ENCODE measurements at places on chromosomes 3 and 15.

DNA sequence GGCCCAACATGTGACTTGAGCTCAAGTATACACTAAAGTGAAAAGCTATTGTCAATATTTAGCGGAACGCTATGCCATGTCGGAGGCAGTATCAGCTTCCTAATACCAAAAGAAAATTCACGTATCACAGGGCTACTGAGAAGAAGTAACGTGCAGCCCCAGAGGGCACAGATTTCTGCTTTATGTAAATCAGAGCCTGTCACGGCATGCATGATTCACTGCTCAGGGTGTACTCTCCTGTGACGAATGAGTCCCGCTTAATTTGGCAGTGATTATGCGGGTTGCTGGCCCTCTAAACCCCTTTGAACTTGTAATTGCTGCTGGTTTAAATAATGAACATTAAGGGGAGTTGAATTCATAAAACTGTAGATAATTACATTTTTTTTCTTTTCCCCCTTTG, 85.3 kb downstream of the MEIS2 start:
- no peak for DNase-seq

DNA sequence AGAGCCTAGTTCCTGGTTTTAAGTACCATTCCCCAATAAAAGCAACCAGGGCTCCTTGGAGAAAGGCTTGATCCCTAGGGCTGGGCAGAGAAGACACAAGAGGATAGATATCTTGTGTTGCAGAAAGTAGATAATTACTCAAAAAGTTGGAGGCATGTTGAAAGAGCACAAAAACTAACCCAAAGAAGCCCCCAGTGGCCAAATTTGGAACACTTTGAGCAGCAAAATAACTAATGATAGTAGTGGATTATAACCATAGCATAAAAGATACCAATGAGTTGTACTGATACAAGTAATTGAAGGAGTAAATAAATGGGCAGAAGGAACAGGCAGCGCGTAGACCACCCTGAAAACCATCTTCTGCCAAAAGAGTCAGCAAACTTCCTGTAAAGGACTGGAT, 12.0 kb downstream of the EXOSC7 start:
- DNase-seq = no peak

DNA sequence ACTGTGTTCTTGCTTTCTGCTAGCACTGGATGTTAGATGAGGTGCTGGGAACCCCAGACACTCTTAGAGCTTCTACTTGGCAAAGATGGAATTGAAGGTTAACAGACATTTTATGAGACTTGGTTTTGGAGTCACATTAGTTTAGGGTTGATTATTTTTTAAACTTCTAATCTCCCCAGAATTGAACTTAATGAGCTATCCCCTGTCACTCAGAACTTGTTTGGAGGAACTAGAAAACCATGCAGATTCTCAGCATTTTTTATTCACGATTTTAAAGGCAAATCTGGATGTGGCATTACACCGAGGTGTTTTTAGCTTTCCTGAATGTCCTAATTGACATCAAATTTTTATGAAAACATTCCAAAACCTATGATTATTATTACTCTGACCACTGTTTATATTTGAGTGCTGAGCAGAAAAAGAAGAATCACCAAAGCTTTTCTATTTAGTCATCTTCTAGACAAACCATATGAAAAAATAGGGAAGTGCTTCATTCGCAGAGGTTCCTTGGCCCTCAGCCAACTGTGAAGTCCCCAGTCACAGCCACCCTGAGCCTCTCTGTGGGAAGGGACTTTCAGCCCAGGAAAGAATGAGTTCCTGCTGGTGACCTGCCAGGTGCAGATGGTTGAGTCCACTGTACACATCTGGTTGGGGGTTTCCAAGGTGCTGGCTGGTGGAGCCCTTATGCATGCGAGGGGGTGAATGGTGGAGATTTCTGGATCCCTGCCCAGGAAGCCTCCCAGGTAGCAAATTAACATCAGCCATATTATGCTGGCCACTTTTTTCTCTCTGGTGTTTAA, 196.0 kb upstream of the TOPAZ1 start:
- DNase-seq = no peak

GRCh38 chr3:23611737-23612295, 193.9 kb upstream of the UBE2E1 start:
- no peak for DNase-seq

- no peak for DNase-seq
Observed at GRCh38 chr3:56693750-56694149, 10.7 kb upstream of the TASOR start.

- no peak for DNase-seq
Observed at GRCh38 chr15:98143116-98143515, 182.6 kb downstream of the ARRDC4 start.

- no peak for DNase-seq
Observed at GRCh38 chr3:153095441-153095840, 66.6 kb upstream of the RAP2B start.

DNA sequence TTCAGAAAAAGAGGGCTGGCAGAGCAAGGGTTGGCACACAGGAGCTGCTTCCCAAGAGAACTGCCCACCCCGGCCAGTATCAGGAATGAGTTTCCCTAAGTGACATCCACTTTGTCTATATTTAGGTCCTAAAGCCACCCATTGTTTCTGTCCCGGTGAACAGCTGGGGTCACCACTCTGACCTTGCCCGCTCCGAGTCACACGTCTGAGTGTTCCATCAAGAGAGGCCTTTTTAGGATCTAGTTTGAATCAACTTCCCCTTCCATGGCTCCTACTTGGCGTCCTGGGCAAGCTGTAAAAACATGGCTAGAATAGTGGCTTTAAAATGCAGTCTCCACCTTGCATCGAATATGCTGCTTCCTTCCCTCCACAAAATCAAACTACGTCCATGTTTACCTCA, 109.6 kb upstream of the ARHGEF3 start:
- DNase-seq = no peak

DNA sequence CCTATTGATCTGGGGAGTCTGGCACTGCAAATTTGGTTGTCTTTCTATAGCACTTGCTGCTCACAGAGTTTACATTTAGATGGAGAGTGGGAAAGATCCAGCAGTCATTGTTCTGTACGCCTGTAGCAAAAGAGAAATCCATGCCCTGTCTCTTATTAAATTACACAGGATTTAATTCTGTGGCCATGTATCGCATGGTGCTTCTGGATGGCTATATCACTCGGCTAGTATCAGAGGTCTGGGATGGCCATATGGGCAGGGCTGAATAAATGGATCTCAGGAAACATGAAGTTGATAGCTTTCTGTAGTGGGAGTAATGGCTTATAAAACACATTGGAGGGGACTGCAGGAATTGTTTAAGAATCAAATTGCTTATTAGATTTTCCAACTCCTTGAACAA, 325.8 kb upstream of the DPH6 start:
- no peak for DNase-seq

- no peak for DNase-seq
Observed at GRCh38 chr3:44078863-44079262, 162.8 kb upstream of the TOPAZ1 start.

- no peak for DNase-seq
Observed at GRCh38 chr3:102036017-102036416, 186.7 kb downstream of the NFKBIZ start.

GRCh38 chr15:88655103-88655553, 16.3 kb downstream of the ISG20 start:
- no peak for DNase-seq

- DNase-seq = no peak
Observed at GRCh38 chr3:111761309-111761795, 97.7 kb upstream of the PHLDB2 start.

DNA sequence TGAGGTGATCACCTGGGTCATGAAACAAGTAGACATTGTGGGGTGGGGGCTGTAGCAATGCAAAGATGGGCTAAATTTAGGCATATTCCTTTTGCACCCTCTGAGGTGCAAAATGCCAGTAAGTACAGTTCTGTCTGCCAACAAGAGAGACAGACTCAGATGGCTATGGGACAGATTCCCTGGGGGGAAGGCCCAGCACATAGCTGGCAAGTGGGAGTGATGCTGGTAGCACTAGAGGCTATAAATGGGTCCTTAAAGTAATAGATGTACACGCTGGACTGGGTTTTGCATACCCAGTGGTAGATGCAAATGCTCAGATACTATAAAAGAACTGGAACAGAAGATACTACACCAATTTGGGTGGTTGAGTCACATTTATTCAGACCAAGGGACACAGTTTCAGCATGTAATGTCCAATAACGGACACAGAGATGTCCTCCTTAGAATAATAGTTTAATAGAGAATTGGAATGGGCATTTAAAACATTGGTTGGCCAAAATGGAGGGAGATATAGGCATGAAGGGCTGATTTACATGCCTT, 67.4 kb upstream of the RNU6-1 start:
- DNase-seq = no peak

- no peak for DNase-seq
Observed at GRCh38 chr3:94619643-94620042, 556.8 kb downstream of the NSUN3 start.

DNA sequence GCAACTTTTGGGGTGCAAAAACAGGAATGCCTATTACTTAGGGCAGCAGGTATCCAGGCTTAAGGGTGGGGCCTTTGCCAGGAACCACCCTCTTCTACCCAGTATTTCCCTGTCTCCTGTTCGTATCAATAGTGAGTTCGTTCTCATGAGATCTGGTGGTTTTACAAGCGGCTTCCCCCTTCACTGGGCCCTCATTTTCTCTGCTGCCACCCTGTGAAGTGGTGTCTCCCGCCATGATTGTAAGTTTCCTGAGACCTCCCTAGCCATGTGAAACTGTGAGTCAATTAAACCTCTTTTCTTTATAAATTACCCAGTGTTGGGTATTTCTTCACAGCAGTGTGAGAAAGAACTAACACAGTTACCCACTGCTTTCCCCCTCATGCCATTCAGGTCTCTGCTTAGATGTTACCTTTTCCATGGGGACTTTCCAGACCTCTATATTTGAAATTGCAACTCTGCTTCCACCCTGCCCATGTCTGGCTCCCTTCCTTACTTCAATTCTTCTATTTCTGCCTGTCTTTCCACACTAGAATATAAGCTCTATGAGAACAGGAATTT, 23.9 kb upstream of the TRA2B start:
- DNase-seq = no peak

DNA sequence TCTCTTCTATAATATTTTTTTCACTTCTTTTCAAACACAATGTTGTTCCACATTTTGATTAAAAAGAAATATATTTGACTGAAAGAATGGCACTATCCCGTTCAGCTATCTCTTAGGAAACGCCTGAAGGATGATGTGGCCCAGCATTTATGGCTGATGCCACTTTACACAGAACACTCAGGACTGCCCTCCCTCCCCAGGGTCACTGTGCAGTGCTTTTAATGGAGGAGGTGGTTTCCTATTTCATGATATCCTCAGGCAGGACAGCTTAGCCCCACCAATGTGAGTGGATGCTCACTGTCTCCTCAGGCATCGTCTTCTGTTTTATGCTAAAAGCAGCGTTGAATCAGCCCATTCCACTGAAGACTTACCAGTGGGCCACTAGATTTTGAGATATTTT, 135.9 kb downstream of the KCNAB1 start:
- no peak for DNase-seq

DNA sequence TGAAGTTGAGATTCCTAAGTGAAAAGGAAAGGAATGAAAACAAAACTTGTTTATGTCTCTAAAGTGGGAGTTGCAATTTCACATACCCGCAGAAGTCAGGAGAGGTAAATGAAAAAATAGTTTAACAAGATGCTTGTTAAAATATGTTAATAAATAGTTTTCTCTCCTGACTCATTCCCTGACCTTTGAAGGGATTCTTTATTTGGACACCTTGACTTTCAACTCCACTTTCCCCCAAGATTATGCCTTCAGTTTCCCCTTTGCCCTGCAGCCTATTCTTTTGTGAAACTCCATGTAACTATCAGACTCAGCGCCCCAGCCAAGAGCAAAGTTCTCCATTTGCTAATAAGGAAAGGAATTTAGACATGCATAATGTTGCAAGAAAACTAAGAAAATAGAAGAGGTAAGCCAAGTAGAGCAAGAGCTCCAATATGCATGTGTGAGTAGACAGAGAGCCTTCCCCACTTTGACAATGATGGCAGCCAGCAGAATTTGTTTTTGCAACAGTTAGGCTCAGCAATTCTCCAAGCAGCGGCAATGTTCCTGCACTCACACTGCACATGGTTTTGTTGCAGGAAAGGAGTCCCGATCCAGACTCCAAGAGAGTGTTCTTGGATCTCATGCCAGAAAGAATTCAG, 61.2 kb downstream of the CD200 start:
- no peak for DNase-seq

- no peak for DNase-seq
Observed at GRCh38 chr3:8460815-8461456, 40.7 kb upstream of the LMCD1 start.

- DNase-seq = no peak
Observed at GRCh38 chr15:100526027-100526481, 2.7 kb downstream of the CERS3 start.

DNA sequence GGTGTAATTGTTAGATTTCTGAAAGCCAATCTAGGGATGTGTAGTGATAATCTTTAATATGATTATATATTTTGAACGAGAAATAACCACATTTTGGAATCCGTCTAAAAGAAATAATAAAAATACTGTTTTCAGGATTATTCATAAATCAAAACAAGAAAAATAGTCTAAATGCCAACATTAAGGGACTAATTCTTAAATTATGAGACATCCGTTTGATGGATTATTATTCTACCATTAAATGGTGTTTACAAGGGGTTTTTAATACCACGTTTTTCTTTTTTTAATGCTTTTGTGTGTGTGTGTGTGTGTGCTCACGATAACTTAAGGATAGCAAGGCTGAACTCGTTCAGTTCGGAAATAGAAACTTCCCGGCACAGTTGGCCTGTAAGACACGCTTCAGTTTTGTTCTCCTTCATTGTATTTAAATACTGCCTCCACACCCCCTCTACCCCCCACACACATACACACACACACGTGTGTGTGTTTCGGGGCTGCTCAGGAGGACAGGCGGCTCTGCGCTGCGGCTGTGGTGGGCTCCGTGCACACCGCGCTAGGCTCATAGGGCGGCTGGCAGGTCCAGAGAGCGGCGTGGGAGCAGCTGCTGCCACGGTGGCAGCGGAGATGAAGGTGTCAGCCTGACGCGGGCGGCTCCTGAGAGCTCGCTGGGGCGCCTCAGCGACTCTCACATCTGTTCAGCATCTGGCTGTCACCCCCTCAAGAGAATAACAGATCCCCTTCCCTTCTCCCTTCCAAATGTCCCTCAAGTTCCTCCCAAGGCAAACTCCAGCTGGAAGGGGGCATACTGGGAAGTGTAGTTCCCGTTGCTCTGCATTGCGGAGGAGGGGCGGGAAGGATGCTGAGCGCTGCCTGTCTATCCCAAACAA, 23.0 kb upstream of the ANP32A start:
- DNase-seq = no peak

DNA sequence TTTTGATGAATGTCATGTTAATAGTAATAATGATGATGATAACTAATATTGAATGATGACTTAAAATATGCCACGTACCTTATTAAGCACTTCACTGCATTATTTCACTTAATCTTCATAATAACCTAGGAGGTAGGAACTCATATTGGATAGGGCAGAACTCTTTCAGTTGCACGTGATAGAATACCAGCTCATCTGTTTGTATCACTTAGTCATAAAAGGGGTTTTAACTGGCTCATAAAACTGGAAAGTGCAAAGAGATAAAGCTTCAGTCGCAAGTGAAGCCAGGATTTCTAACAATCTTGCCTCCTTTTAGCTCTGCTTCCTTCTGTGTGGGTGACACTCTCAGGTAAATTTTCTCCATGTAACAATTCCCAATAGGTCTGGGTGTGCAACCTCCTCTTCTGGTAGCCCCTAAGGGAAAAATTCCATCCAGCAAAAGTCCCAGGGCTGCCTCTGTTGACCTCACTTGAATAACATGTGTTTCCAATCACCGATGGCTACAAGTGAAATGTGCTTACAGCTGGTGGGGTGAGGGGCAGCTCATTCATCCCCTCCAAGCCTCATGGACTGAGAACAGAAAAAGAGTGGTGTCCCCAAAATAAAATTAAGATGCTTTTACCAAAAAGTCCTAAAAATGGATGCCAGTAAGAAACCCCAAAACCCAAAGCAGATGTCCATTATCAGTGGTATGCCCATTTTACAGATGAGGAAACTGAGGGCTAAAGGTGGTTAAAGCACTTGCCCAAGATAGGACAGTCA, 9.3 kb downstream of the GXYLT2 start:
- DNase-seq = no peak

Measured in activated CD4-positive, CD25-positive, alpha-beta regulatory T cell treated with anti-CD3 and anti-CD28 coated beads, Interleukin-2, amount 50 U/mL, for 16 hours (primary cell).